ENCODE measurements at places on chromosomes 2 and 18.
A peak's percentile ranks its signal among the peaks of the same experiment; 100 is the strongest.

- DNase-seq, result no peak
Measured at GRCh38 chr2:65071499-65072180, 15.4 kb downstream of the CEP68 start.

- DNase-seq, result no peak
Measured at GRCh38 chr2:72846171-72847095, 20.6 kb upstream of the EXOC6B start.

DNA sequence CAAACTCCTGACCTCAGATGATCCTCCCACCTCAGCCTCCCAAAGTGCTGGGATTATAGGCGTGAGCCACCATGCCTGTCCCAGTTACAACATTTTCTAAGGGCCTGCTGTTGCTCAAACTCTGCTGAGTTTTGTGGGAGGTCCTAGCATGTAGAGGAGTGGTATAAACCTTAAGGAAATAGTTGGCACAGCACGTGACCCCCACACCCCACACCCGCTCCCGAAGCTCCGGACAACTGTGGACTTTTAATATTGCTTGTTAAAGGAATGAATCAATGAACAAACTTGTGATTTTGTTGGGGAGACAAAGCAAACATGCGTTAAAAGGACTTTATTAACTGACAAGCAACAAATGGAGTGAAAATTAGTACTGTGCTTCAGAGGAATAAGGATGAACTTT lies 137.8 kb upstream of the GATA6 start:
- no peak for DNase-seq

- peak; percentile 10 for DNase-seq
Measured at GRCh38 chr2:15031745-15032240, 399.3 kb downstream of the LRATD1 start.

DNA sequence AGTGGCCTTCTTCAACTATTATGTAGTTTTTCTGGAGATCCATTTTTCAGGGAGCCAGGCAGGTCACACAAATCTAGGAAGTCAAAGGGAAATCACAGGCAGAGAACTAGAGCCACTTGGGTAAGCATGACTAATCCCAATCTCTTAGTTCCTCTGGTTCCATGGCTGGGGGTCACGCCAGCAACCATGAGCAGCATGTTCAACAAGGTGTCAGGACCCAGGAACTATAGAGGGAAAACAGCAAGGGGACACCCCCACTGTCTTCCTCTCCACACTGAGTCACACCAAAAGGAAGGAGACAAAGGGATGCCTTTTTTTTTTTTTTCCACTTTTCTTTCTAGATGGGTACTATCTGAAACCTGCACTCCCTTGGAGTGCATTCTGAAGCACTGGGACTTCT lies 250.9 kb downstream of the OTX1 start:
- no peak for DNase-seq

DNA sequence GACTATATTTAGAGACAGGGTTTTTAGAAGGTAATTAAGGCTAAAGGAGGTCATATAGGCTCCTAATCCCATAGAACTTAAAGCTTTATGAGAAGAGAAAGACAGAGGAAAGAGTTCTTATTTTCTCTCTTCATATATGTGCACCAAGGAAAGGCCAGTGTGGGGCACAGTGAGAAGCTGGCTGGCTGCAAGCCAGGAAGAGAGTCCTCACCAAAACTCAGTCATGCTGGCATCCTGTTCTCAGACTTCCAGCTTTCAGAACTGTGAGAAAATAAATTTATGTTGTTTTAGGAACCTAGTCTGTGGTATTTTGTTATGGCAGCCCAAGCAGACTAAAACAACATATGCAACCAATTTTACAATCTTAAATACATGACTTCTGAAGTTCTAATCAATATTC lies 31.5 kb upstream of the ATIC start:
- no peak for DNase-seq

GRCh38 chr2:231359948-231360347 lies 35.6 kb upstream of the B3GNT7 start:
- DNase-seq, result no peak

DNA sequence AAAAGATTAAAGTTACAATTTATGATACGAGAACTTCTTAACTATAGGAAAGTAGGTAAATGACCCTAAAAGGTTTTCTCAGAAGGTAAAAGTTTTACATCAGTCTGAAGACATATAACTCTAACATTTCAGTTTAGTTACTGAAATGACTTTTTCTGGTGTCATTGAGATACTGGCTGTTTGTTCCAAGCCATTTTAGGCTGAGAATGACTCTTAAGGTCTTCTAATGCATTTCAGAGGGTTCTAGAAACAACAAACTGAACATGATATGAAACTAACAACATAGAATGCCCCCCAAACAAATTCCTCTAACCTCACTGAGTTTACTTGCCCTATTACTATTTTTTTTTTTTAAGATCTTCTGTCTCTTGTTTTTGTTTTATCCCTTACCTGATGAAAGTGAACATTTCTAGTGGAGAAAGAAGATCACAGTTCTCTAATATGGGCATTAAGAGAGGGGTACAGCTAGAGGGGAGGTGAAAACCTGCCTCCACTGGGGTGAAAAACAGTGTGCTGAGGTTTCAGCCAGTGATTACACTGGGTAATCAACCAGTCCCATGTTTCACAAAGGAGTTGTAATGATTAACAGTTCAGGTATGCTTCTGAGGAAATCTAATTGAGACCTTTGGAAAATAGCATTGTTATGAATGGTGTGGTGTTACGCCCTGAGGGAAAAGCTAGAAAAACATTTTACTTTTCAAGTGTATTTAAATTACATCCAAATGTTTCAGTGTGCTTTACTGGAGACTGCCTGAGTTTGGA lies 11.2 kb downstream of the NABP1 start:
- no peak for DNase-seq

GRCh38 chr2:108823286-108823685 lies 36.7 kb downstream of the CCDC138 start:
- DNase-seq, result no peak

- no peak for DNase-seq
Measured at GRCh38 chr2:19021100-19021476, 337.3 kb downstream of the OSR1 start.

DNA sequence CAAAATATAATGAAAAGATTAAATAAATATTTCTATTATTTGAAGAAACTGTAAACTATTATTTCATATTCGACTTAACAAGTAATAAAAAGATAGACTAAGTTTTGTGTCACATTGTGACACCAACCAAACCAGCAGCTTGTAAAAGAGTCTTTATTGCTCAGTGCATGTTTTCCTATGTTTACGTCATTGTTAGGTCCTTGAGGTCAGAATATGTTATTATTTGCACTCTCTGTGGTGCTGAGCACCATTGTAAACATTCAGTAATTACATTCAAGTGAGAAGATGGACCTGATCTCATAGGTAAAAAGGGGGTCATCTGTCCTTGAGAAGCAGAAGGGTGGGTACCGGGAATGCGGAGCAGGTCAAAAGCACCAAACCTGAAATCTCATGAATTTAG lies 1999.1 kb upstream of the CELF4 start:
- DNase-seq, result no peak

DNA sequence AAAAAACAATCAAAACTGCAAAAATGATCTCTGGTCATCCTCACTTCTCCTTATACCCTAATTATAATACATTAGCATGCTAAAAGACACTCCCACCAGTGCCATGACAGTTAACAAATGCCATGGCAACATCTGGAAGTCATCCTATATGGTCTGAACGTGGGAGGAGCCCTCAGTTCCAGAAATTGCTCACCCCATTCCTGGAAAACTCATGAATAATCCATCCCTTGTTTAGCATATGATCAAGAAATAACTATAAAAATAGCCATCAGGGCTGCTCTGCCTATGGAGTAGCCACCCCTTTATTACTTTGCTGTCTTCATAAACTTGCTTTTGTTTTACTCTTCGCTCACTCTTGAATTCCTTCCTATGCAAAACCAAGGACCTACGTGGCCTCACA lies 5.7 kb upstream of the C2orf80 start:
- DNase-seq, result no peak

DNA sequence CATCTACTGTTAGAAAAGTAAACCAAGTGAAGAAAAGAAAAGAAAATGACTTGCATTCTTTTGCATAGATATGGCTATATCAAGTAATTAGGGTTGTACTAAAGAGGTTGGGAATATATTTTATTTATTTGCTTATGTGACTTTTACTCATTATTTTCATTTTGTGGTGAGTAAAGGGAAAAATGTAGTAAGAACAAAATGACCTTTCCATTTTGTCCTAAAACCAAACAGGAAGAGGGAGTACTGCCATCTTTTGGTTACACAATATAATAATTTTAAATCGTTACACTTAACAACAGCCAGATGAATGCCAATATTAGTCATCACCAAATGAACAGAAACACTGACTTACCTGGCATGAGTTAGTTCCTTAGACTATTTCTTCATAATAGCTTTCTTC lies 47.3 kb upstream of the NDUFV2 start:
- DNase-seq, result no peak

DNA sequence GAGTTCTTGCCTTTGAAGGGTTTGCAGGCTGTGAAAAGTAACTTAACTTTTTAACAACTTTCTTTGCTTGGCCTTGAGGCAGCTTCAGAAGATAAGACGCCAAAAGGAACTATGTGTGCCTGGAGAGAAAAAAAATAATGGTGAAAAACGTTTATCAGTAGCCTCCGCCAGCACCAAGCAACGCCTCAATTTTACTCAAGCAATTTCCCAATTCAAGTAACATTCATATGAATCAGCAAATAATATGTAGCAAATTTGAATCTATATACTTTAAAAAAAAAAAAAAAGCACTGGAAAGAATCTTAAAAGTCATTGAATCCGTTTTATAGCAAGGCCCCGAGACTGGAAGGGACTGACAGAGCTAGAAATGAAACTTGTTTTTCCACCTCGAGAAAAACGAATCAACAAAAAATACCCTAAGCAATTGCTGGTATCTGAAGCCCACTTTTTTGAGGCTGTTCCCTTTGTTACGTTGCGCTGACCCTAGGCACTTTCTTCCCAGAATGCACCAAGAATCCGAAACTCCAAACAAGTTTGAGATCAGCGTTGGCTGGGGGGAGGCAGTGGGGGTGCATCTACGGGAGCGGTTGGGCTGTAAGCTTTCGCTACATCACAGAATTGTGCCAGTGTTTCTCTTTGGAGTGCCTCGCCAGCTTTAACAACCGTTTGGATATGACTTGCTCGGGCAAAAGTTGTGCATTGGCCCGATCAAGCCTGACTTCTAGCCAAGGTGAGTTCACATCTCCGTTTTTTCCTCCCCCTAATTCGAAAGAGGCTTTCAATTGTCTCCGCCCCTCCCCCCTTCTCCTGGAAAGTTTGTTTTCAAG lies 2.7 kb upstream of the TGIF1 start:
- DNase-seq, result no peak

- DNase-seq, result no peak
Measured at GRCh38 chr2:222982010-222982908, 69.7 kb upstream of the KCNE4 start.

DNA sequence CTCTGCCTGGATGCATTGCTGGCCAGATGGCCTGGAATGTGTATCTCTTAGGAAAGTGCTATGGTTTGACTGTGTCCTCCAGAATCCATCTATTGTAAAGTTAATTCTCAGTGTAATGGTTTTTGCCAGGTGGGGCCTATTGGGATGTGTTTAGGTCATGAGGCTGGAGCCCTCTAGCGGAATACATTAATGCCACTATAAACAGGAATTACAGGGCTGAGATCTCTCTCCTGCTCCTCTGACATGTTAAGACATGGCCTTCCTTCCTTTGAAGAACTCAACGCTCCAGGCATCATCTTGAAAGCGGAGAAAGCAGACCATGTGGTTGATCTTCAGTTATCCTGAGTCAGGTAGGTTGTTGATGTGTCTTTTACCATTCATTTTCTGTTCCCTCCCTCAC lies 276.4 kb downstream of the RPIA start:
- no peak for DNase-seq

- DNase-seq, result no peak
Measured at GRCh38 chr2:217935901-217936684, 66.7 kb downstream of the TNS1 start.
